ENCODE measurements at places on chromosomes 5 and 9.

DNA sequence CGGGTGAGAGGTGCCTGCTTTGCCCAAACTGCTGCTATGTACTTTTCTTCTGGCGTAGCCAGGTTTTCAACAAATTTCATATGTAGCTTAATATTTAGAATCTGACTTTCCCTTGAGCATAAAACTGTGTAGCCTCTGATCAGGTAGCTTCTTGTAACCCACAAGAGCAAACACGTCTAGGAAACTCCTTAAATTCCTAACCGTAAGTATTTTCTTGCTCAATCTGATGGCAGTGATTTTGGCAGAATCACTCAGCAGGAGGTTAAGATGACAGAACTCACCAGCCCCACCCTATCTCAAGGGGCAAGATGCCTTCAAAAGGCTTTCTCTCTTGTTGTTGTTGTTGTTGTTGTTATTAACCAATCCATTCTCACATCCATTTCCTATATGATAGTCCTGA is 20.8 kb downstream of the CKMT2 start:
- no peak for DNase-seq

GRCh38 chr5:39201781-39202596 is 17.4 kb downstream of the FYB1 start:
- no peak for DNase-seq

DNA sequence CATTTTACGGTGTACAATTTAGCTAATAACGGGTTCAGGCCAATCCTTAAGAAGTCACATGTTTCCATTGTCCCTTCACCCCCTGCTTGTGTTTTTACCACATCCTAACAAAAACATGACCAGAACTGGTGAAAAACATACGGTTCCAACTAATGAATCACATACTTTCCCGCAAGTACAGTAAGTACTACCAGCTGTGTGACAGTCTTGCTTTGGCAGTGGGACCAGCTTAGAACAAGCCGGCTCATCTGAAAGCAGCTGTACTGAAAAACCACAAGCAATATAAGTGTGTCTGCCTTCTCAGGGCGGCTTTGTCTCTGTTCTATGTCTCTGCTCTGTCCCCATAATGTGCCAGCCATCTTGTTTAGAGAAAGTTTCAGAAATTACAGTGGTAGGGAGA is 242.5 kb downstream of the BNC2 start:
- no peak for DNase-seq

DNA sequence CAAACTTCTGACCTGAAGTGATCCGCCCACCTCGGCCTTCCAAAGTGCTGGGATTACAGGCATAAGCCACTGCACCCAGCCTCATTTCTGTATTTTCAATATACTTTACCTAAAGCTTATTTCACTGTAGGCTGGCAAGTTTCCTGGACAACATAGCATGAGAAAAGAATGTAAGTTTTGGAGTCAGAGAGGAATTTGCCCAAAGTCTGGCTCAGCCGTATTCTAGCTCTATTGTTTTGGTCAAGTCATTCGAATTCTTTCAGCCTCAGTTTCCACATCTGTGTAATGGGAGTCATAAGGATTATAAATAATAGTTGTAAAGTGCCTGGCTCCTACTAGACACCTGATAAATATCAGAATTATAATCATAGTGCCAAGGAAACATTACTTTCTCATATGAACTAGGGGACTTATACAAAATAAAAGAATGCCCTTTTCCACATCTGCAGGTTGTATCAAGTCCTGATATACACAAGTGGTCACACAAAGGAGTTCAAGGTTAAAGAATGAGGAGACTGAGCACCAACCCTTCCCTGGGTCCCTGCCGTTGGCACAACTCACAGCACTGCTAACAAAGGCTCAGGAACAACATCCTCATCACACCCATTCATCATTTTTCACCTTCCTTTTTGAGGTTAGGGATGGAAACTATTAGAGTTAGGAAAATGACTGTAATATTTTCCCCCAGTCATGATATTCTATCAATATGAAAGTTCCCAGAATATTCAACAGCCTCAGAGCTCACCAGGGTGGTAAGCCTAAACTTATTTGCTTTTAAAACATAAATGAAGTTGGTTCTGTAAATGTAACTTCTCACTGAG is 34.6 kb upstream of the RAI14 start:
- no peak for DNase-seq

- DNase-seq: no peak
Observed at GRCh38 chr9:95822015-95822414, 53.5 kb upstream of the ERCC6L2 start.

GRCh38 chr5:41835645-41836044 is 34.6 kb downstream of the OXCT1 start:
- DNase-seq: peak; percentile 27

GRCh38 chr9:4258320-4259090 is 41.4 kb downstream of the GLIS3 start:
- no peak for DNase-seq
